Natural killer cell treated with Interleukin-12 subunit alpha and Interleukin-12 subunit beta and Interleukin-15 and Interleukin-18, amount 100 ng/mL, for 72 hours (primary cell): ENCODE measurements at places on chromosomes 13 and 19. TPM values are rescaled to one million over a fixed set of nuclear protein-coding genes. Genes with fewer than 3 reads are reported as not detected.

The MBD3L2 gene
- total RNA-seq = not detected

GRCh38 chr13:48853728-48854102 is 122.0 kb upstream of the FNDC3A start:
- DNase-seq = no peak
- peaks cover 8% of the 10 kb centered on the region for H3K4me1 ChIP-seq
- H3K27me3 ChIP-seq = peaks cover 9% of the 10 kb centered on the region
- H3K27ac ChIP-seq = no peak overlapping the region
- H3K36me3 ChIP-seq = no peaks in the 10 kb centered on the region

GRCh38 chr13:59843040-59843439 is 320.7 kb downstream of the DIAPH3 start:
- no peaks in the 10 kb centered on the region for H3K4me1 ChIP-seq
- no peak overlapping the region for H3K27ac ChIP-seq
- no peaks in the 10 kb centered on the region for H3K27me3 ChIP-seq
- no peak for DNase-seq

- no peaks in the 10 kb centered on the region for H3K27me3 ChIP-seq
- H3K4me3 ChIP-seq = no peak overlapping the region
- H3K4me1 ChIP-seq = peaks cover 25% of the 10 kb centered on the region
Observed at GRCh38 chr19:50479761-50480251, 3.2 kb upstream of the GARIN5A start.

DNA sequence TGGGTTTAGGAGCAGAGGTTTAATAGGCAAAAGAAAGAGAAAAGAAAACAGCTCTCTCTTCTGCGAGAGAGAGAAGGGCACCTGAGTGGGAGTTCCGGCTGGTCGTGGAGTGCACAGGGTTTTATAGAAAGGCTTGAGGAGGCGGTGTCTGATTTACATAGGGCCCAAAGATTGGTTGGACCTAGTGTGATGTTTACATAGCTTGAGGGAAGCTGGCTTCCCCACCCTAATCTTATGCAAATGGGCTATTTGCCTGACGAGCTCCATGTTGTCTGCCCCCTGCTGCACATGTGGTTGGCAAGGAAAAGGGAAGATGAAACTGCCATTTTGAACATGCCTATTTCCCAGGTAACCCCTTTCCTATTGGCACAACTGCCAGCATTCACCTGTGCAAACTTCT is 21.5 kb upstream of the MEDAG start:
- peaks cover 25% of the 10 kb centered on the region for H3K27me3 ChIP-seq
- no peak overlapping the region for H3K4me3 ChIP-seq
- no peak overlapping the region for H3K27ac ChIP-seq
- no peaks in the 10 kb centered on the region for H3K36me3 ChIP-seq
- DNase-seq = no peak
